Fibroblast of pulmonary artery (primary cell): ENCODE measurements at places on chromosomes 11 and 22.

DNA sequence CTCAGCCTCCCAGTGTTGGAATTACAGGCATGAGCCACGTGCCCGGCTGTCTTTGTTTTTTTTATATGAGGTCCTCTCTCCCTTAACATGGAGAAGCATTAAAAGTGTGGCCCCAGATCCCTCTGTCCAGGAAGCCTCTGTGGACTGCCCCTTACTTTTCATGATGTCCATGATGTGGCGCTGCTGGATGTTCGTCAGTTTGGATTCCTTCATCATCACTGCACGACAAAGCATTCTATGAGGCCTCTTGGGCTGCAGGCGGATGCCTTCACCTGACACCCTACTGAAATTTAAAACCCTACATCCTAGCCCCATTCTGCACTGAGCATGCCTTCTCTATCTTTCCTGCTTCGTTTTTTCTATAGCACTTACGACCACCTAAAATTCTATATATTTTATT, 2.1 kb downstream of the C22orf23 start:
- peak; percentile 25 for DNase-seq

DNA sequence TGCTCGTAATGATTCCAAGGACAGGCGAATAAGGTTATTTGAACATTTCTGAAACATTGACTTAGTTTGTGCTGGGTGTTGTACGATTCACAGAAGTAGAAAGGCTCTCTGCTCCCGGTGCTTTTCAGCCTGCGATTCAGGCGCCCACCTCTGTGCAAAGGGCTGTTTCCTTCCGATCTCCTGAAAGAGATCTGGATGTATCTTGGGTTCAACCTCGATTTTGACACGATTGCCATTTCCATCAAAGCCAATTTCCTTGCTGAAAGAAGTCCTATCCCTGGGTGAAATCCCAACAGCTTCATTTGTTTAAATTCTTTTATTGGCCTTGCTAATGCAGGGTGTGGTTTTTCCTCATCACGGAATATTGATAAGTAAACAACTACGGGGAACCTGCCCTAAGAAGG, 1.1 kb upstream of the ZC3H12C start:
- no peak for DNase-seq

DNA sequence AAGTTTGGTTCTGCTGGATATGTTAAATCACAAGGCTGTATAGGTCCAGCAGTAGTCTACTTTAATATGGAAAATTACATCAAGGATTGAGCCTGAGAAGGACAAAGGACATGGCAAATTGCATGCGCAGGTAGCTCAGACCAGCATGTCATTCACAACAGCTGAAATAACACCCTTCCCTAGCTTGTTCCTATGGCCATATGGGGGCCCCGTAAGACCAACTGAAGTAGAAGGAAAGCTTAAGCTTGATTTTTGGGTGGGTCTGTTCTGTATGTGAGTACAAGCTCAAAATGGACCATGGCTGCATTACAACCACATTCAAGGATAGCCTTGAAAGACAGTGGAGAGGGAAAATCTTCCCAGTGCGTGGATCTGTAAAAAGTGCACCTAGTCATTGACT, 20.6 kb upstream of the PDE3B start:
- no peak for DNase-seq

GRCh38 chr11:47786373-47786772, 19.2 kb upstream of the FNBP4 start:
- DNase-seq, result peak; percentile 62

DNA sequence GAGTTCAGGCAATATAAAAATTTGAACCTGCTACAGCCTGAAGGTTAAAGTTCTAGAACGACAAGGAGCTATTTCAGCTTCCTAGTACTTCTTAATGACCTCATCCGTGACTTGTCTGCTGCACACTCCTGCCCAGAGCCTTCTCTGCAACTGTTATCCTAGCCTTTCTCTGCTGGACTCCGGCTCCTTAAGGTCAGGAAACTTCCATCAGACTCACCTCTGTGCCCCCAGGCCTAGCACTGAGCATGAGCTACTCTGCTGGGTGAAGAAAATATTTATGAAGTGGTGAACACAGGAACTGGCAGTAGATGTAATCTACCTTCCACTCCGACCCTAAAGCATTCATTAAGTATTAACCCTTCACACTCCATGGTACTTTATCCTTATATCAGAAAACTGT, 18.4 kb downstream of the CSNK2A3 start:
- DNase-seq, result no peak

- DNase-seq, result no peak
These were observed 30.1 kb downstream of the BRSK2 start for GRCh38 chr11:1419811-1420210.

GRCh38 chr11:45289369-45289768, 3.2 kb upstream of the SYT13 start:
- peak; percentile 57 for DNase-seq

DNA sequence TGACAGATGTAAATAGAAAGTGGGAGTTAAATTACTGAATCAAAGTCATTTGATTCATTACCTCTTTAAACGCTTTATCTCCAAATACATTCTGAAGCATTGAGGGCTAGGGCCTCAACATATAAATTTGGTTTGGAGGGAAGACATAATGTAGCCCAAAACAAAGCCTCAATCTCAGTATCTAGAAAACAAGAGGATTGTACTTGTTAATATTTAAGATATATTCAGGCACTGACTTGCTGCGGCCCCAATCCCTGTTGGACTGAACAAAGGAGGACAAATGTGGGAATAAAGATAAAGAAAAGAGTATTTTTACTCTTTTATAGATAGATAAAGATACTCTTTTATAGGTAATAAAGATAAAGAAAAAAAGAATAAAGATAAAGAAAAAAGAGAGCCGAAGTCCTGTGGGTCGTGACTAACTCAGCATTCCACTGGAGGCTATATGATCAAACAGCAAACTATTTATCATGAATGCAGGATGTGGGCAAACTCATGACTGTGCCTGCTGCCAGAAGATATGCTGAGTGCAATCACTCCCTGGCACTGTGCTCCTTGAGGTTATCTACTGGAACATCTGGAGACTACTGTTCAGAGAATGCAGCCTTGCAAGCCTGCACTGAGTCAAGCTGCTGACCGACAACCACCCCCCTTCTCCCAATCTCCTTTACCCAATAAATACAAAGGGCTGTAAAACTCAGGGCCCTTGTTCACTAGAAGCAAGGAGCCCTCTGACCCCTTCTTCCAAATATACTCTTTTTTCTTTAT, 6.9 kb downstream of the OR10V1 start:
- DNase-seq, result peak; percentile 55

GRCh38 chr22:17086296-17086695, 1.5 kb downstream of the IL17RA start:
- DNase-seq, result no peak

DNA sequence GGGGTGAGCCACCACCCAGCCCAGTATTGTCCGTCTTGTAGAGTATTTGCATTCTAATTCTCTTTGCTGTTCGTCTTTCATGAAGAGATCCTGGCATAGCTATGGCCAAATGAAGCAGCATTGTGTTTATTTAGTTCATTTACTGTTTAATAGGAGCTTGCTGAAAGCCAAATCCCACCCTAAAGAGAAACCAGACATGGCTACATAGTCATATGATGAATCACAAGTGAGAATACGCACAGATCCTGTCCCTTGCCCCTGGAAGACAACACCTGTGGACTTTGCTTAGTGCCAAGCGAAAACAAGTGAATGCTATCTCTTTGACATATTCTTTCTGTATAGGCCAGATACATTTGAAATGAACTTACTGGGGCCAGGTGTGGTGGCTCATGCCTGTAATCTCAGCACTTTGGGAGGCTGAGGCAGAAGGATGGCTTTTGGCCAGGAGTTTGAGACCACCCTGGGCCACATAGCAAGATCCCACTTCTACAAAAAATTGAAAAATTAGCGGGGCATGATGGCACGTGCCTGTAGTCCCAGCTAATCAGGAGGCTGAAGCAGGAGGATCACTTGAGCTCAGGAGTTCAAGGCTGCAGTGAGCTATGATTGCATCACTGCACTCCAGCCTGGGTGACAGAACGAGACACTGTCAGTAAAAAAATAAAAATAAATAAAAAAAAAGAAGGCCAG, 5.1 kb upstream of the ARFGAP3 start:
- no peak for DNase-seq

- DNase-seq, result no peak
These were observed 8.0 kb downstream of the APOL4 start for GRCh38 chr22:36193577-36193976.

DNA sequence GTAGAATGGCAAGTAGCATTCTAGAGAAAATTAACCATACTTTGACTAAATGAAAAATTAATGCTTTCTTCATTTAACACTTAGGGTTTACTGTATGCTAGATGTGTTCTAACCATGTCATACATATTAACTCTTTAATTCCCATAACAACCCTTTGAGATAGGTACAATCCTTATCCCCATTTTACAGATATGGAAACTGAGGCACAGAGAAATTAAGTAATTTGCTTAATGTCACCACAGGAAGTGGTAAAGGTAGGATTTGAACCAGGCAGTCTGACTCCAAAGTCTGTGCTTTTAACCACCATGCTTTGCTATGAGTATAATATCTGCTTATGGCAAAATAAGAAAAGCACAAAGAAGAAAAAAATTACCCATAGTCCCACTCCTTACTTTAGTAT, 59.5 kb downstream of the LIF start:
- no peak for DNase-seq

- DNase-seq, result no peak
These were observed 861.6 kb downstream of the METTL15 start for GRCh38 chr11:28969832-28970231.

DNA sequence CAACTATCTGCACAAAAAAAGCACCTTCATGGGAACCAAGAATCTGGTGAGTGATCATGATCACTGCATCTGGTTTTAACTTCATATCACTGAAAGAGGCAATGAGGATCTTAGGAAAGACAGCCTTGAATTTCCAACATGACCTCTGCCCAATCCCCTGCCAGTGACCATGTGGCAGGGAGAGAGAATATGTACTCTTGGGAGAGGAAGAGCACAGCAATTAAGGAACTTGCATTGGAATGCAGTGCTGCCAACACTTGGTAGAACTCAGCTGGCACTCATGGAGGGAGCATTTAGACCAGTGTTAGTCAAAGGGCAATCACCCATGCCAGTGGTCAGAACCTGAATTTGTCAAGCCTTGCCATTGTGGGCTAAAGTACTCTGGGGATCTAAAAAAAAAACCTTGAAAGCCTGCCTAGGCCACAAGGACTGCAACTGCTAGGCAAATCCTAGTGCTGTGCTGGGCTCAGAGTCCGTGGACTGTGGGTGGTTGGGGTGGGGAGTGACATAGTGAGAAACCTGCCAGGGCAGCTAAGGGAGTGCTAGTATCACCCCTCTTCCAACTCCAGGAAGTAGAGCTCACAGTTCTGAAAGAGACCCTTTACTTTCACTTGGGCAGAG, 23.1 kb downstream of the JRKL start:
- DNase-seq, result no peak

DNA sequence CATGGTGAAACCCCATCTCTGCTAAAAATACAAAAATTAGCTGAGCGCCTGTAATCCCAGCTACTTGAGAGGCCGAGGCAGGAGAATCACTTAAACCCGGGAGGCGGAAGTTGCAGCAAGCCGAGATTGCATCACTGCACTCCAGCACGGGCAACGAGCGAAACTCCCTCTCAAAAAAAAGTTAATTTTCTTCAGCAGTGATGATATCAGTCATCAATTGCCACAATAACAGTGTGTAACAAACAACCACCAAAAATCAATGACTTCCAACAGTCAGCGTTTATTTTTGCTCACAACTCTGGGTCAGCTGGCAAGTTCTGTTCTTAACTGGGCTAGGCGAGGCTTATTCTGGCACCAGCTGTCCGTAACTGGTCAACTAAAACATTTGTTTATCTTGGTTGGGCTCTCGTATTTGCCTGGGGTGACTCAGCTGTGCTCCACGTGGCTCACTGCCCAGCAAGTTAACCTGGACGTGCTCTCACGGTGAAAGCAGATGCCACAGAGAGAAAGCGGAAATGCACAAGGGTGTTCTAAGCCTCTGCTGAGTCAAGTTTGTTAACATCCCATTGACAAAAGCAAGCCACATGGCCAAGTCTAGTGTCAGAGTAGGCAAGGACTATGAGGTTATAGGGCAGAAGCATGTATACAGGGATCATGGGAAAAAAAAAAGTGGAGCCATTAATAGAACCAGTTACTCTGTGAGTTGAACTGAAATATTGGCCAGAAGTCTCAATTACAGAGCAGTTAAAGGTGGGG, 52.1 kb downstream of the LHFPL7 start:
- peak; percentile 99 for DNase-seq

DNA sequence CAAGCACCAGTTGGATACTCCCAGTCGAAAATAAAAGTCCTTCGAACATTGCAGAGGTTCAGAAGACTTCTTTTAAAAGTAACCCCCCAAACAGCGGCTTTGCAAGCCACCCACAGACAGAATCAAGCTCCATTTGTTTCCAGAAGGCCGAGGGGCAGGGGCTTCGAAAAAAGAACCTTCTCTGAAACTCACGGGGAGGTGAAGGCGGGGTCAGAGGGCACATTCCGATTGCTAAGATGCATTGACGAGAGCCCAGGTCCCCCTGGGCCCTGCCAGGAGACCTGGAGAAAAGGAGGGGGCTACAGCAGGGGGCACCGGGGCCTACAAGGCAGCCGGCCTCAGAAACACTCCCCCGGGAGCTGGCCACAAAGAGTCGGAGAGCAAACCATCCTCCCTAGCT, 306.8 kb downstream of the MN1 start:
- DNase-seq, result no peak

- DNase-seq, result no peak
These were observed 2.4 kb upstream of the SCARF2 start for GRCh38 chr22:20439928-20440575.
